ENCODE measurements at places on chromosomes 13 and 19.

DNA sequence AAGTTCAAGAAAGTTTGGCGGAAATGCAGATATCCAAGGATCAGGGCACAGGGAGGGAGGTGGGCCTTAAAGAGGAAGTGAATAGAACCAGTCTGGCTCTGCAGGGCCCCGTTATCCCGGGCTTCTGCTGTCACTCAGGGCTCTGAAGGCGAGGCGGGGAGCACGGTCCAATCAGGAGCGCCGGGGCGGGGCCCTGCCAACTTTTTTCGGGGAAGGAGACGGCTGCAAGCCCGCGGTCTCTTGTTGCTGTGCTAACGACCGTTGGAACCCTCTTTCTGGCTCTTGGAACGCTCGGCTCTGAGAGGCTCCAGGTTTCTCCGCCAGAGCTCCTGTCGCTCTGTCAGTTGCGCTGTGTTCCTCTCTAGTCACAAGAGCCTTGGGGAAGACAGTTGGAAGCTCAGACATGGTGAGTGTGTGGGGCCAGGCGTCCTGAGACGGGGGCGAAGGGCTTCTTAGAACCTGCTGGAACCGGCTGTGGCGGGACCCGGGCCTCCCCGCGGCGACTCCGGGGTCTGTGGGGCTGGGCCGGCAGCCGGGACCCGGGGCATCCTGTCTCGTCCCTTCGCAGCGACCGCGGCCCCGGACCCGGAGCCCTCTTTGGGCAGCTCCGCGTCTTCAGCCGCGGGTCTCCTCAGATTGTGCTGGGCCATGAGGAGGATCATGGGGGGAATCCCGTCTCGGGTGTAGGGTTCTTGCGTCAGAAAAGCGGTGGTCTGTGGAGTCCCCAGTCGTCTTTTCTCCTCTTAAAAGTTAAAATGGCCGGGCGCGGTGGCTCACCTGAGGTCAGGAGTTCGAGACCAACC, 27.7 kb downstream of the ZNF844 start:
- no peak for DNase-seq

- DNase-seq = no peak
These were observed 8.5 kb downstream of the PLEKHJ1 start for GRCh38 chr19:2227415-2228156.

GRCh38 chr19:40687525-40688016, 2.9 kb downstream of the NUMBL start:
- no peak for DNase-seq

GRCh38 chr13:25391932-25392331, 20.2 kb downstream of the ATP8A2 start:
- DNase-seq = no peak

DNA sequence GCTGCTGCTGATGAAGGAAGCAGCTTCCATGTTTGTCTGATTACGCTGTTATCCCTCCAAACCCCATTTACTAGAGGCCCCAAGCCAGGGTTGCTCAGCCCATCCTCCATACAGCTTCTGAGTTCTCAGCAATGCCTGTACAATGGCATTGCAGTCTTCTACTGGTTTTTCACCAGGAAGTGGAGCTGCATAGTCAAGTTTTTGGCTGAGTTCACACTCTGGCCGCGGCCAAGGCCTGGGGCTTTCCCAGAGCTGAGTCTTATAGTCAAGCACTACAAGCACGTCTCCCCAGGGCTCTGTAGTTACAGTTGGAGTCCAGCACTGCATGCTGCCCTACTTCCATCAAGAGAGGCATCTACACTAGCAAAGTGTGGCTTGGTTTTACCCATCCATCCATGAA, 182.5 kb downstream of the POU4F1 start:
- no peak for DNase-seq

DNA sequence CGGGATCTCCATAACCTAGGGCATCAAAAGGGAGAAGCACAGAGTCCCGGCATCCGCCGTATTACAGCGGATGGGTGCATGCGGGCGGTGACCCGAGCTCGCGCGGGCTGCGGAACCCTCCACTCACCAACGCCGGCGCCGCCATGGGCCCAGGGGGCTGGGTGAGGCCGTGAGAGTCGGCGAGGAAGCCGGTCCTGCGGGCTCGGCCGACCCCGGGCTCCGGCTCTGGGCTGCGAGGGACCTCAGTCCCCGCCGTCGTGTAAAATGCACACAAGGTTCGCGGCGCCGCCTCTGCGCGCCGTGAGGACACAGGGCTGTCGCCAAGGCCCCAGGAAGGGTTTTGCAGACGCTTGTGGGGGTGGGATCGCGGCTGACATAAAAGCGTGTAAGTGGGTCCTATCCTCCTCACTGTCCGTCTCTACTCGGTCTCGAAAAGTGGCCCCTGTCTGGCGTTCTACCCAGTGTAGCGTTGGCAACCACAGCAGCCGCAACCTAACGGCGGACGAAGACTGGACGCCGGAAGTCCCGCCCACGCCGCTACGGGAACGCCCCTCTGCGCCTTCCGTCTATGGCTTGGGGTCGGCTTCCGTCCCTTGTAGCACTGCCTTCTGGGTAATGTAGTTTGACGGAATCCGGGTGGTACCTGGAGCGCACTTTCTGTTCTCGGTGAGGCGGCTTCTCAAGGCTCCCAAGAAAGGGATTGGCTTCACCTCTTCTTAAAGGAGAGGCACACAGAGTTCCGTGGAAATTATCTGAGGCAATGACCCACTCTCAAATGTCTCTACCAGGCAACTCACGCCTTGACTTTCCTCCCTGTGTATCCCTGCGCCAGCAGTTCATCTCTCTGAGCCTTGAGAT, at the start of gene ZNF599:
ZNF599 (minus strand) TSS at position 519 of the 858 bp plus-strand sequence; CDS start at position 145, 374 bp downstream.
- DNase-seq = peak; percentile 89

DNA sequence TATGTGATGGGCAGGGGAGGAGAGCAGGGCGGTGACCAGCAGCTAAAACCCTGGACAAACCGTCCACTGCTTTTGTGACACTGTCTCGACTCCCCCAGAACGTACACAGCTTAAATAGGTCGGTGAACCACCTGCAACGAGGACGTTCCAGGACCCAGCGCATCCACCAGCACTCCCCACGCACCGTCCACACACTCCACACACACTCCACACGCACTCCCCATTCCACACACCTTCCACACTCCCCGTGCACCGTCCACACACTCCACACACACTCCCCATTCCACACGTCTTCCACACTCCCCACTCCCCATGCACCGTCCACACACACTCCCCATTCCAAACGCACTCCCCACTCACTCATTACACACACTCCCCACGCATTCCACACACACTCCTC, 38.3 kb upstream of the C13orf46 start:
- no peak for DNase-seq

GRCh38 chr13:100176801-100177400, 88.0 kb downstream of the PCCA start:
- no peak for DNase-seq

All from CD4-positive, alpha-beta memory T cell (primary cell).